Germinal center (tissue), 1 donor: ENCODE measurements at places on chromosomes 12 and 14.
A peak's percentile ranks its signal among the peaks of the same experiment; 100 is the strongest.

GRCh38 chr12:9163392-9163791, 44.8 kb downstream of the PZP start:
- DNase-seq = no peak

GRCh38 chr14:73633116-73634010, 11.4 kb upstream of the DNAL1 start:
- peak; percentile 50 for DNase-seq

GRCh38 chr12:69991690-69992288, 166.8 kb downstream of the MYRFL start:
- DNase-seq = no peak

DNA sequence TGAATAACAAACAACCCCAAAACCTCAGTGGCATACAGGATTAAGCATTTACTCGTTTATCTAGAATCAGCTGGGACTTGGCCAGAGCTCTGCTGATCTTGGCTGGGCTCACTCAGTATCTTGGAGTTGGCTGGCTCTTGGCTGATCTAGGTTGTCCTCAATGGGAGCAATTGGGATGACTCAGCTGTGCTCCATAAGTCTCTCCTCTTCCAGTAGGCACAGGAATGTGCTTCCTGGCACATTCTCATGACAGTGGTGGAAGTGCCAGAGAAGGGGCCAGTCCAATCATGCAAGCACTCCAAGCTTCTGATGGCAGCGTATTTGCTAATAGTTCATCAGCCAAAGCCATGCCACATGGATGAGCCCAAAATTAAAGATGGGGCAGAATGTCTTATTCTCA, 41.7 kb upstream of the ANO4 start:
- DNase-seq = no peak

DNA sequence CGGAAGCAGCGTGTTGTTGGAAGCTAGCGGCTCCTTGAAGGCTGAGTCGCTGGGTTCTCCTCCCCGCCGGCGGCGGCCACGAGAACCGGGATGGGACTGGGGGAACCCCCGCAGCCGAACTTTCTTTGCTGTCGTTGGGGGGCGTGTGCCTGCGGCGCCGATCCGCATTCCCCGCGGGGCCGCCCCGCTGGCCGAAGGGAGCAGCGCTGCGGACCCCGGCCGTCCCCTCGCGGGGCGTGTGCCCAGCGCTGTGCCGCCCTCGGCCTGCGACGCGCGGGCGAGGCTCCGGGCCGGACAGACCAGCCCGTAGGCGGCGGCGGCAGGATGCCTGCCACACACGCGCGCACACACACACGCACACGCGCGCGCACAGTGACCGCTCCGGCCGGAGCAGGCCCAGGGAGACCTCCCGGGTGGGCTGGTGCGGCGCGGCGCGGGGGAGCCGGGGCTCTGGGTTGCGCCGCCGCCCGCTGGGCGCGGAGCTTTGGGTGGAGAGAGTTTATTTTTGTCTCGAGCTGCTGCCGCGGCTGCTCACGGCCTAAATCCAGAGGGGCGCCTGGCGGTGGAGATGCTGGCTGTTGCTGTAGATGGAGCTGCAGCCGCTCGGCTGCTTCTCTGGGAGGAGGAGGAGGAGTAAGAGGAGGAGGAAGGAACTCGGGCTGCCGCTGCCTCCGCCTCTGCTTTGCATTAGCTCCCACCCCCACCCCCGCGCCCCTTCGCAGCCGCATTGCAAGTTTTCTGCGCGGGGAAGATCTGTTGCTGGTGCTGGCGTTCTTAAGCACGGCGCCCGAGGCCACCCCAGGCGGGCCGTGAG, at the start of gene SAMD4A:
TSS of gene SAMD4A (plus strand) at position 719 of the 814 bp plus-strand sequence. CDS start 789 bp downstream, outside the sequence.
- peak; percentile 85 for DNase-seq

DNA sequence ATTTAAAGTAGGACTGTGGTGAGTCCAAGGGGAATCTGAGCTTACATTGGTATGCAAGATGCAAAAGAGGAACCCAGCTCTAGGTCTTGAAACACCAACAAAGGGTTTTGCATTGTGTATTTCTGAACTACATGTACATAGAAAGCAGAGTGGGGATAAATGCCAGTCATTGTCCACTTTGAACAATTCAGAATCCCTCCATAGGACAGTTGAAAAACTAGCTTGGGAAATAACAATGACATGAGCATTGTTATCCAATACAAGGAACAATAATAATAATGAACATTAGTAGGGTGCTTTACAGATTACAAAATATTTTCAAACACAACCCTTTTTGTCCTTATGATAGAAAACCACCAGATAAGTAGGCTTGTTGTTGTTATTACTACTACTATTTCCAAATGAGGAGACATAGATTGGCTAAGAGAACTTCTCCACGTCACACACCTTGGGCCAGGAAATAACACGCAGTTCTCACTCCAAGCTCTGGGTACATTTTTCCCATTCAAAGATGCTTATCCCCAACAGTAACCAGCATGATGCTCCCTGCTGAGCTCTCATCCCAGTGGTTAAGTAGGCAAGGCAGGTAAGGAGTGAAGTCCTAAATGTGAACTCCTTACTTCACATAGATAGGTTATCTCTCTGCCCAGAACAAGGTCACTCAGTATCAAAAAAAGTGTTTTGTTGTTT, 51.7 kb upstream of the RASSF8 start:
- DNase-seq = no peak

GRCh38 chr14:93231129-93231979, 24.3 kb downstream of the UBR7 start:
- no peak for DNase-seq

DNA sequence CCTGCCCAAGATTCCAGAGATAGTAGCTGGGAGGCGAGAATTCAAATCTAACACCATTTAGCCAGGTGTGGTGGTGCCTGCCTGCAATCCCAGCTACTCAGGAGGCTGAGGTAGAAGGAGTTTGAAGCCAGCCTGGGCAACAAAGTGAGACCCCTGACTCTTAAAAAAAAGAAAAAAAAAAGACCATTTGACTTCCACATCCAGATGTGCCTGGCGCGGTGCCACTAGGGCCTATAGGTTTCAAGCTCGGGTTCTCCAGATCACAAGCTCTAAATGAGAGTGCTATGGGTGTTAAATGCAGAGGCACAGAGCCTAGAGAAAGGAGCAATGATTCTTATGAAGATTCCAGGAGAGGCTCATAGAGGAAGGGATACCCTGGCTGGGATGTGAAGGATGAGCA, 22.5 kb downstream of the SYNE3 start:
- no peak for DNase-seq

DNA sequence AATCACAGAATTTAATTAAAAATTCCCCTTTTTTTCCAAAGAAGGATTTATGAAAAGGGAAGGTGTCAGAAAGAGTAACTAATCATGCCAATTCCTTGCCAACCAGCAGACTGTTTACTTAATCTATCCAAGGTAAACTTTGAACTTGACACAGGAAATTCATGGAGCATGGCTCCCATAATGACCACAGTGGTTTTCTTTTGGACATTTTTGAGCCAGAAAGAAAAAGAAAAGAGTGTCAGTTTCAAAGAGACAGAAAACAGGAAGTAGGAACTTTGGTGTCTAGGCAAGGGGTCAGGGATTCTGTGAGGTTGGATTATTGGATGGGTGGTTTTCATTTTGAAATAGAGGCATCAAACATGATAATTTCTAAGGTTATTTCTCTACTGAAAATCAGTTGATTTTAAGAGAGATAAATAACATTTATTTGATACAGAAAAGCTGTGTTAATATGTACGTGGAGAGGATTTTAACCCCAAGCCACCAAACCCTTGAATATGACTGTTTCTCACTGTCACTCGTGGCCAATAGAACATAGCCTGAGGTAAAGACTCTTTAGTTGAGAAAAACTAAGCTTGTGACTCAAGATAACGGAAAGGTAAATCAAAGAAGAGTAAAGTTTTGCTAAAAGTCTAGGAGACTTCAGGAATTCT, 196.1 kb downstream of the TTC6 start:
- DNase-seq = no peak

GRCh38 chr12:122481861-122482260, 18.9 kb downstream of the ZCCHC8 start:
- DNase-seq = no peak

DNA sequence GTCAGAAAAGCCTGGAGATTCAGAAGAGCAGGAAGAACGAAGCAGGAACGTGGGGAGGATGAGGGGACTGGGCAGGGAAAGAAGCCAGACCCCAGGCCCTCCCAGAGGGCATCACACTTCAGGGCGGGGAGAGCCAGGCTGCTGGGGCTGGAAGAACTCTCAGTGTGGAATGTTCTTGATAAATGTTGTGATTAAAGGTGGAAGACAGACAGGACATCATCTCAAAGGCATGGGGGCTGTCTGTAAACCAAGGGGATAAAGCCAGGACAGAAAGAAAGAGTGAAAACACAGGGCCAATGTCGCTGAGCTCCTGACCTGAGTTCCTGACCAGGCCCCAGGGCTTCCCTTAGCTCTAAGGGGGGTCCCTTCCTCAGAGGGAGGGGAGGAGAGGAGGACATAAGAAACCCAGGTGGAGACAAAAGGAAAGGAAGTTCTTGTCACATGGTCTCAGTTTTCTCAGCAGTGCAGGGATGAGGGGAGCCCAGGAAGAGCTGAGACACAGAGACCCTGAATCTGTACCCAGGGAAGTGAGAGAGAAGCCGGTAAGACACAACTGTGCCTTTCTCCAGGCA, 56.3 kb downstream of the SETD3 start:
- DNase-seq = no peak

- DNase-seq = no peak
Measured at GRCh38 chr12:18967814-18968213, 161.7 kb upstream of the PLEKHA5 start.

DNA sequence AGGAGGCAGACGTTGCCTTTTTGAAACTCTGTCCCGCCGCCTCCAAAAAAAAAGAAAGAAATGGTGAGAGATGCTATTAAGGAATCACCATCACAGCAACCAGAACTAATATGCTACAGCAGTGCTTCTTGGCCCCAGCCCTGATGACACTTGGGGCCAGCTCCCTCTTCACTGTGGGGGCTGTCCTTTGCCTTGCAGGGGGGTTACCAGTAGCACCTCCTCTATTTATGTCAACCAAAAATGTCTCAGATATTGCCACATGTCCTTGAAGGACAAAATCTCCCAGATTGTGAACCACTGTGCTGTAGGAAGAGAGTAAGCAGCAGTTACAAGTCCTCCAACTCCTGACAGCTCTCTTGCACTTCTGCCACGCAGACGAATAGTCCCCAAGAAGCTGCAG, 76.4 kb downstream of the LRRC74A start:
- DNase-seq = no peak

- DNase-seq = no peak
Measured at GRCh38 chr14:48563489-48563888, 888.1 kb upstream of the MDGA2 start.

- no peak for DNase-seq
Measured at GRCh38 chr14:79899610-79900009, 311.7 kb downstream of the DIO2 start.

- DNase-seq = no peak
Measured at GRCh38 chr12:124168016-124168786, 126.7 kb upstream of the RFLNA start.

- DNase-seq = no peak
Measured at GRCh38 chr12:11829764-11830194, 180.3 kb downstream of the ETV6 start.

GRCh38 chr12:106280106-106280505, 22.4 kb upstream of the TCP11L2 start:
- DNase-seq = no peak

DNA sequence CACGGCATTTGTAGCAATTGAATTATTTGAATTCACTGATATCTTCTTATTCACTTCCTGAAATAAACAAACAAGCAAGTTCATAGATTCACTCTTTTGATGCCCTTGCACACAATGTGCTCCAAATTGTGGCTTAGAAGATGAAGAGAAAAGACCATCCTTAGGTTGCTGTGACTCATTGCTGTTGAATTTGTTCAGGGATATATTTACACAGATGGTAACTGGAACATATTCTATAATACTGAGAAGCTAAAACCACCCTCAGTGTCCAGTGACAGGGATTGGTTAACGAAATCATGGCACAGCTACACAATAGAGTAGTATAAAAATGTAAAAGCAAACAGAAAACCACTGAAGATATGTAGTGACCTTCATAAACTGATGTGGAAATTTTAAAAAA, 3.1 kb downstream of the PRB4 start:
- DNase-seq = no peak

GRCh38 chr14:68401855-68402254, 391.0 kb downstream of the ZFP36L1 start:
- peak; percentile 39 for DNase-seq

DNA sequence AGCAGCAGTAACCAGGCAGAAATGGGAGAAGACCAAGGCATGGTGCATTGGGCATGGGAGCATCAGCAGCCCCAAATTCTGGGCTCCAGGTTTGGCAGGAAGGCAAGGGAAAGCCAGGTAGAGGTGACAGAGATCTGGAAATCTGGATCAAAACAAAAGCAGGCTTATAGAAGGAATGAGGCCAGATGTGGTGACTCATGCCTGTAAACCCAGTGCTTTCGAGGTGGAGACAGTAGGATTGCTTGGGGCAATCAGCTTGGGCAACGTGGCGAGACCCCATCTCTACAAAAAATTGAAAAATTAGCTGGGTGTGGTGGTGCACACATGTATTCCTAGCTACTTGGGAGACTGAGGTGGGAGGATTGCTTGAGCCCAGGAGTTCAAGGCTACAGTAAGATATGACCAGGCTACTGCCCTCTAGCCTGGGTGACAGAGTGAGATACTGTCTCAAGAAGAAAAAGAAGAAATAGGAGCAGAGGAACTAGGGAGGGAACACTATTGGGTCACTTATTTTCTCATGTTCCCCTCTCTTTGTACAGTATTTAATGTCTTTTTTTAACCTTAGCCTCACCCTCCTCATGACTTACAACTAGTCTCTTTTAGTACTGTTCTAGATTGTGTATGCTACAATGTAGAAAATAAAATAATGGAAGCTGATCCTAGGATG, 25.1 kb downstream of the SLC4A8 start:
- no peak for DNase-seq

DNA sequence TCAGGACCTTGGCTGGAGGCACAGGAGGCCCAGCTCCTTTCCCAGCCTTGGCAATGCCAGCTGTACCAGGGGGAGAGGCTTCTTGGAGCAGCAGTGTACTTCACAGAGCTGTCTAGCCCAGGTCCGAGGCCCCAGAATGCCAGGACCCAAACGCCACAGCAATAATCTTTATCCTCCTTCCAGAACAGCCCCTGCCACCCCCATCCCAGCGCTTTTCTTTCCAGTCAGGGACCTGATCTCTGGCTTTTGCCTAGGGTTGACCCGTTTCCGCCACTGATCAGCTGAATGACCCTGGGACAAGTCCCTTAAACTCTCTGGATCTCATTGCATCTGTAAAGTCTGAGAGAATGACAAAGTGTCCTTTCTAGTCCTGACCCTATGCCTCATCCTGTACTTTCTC, 5.1 kb downstream of the LAG3 start:
- no peak for DNase-seq

- no peak for DNase-seq
Measured at GRCh38 chr12:66272650-66273049, 29.6 kb upstream of the HELB start.
